ENCODE measurements at places on chromosomes 1 and 21. TPM values are rescaled to one million over a fixed set of nuclear protein-coding genes. Genes with fewer than 3 reads are reported as not detected.

ERO1B gene
- 26.7 TPM for total RNA-seq

LCE2C gene
- total RNA-seq = not detected

NKAIN1 gene
- not detected for total RNA-seq

TMPRSS15 gene
- not detected for total RNA-seq

TFF3 gene
- not detected for total RNA-seq

SPRR4 gene
- not detected for total RNA-seq

PODN gene
- total RNA-seq = 10.2 TPM

MTARC1 gene
- total RNA-seq = 0.14 TPM

RUNX3 gene
- not detected for total RNA-seq

OR2M5 gene
- not detected for total RNA-seq

ADCY10 gene
- 0.22 TPM for total RNA-seq

FAM72A gene
- 7.3 TPM for total RNA-seq

MAP3K6 gene
- total RNA-seq = 6.1 TPM

SLC41A1 gene
- 21.2 TPM for total RNA-seq

CFHR2 gene
- total RNA-seq = not detected

GJA4 gene
- not detected for total RNA-seq

TSTD1 gene
- 6.7 TPM for total RNA-seq

BARHL2 gene
- not detected for total RNA-seq

ST6GALNAC3 gene
- not detected for total RNA-seq

GUCA2B gene
- total RNA-seq = not detected

C1orf116 gene
- total RNA-seq = not detected

MCOLN2 gene
- 0.29 TPM for total RNA-seq

AMY1C gene
- not detected for total RNA-seq

FAM3B gene
- not detected for total RNA-seq

UBL4B gene
- total RNA-seq = not detected

ELAPOR1 gene
- total RNA-seq = 0.22 TPM

FAM177B gene
- not detected for total RNA-seq

ADSS2 gene
- total RNA-seq = 42.0 TPM

FAM89A gene
- total RNA-seq = 8.3 TPM

TTC22 gene
- total RNA-seq = not detected

SLC37A1 gene
- total RNA-seq = 0.88 TPM

All from placental pericyte (primary cell).